ENCODE measurements at places on chromosomes 5 and 9. TPM values are rescaled to one million over a fixed set of nuclear protein-coding genes. Genes with fewer than 3 reads are reported as not detected.

Gene ANGPTL2
- 36.3 TPM for total RNA-seq

Gene PLPPR1
- not detected for total RNA-seq

Gene WWC1
- total RNA-seq, result 0.10 TPM

Gene PCDHB7
- 0.39 TPM for total RNA-seq

Gene LCN10
- 0.10 TPM for total RNA-seq

Gene SELENOP
- total RNA-seq, result 0.49 TPM

DNA sequence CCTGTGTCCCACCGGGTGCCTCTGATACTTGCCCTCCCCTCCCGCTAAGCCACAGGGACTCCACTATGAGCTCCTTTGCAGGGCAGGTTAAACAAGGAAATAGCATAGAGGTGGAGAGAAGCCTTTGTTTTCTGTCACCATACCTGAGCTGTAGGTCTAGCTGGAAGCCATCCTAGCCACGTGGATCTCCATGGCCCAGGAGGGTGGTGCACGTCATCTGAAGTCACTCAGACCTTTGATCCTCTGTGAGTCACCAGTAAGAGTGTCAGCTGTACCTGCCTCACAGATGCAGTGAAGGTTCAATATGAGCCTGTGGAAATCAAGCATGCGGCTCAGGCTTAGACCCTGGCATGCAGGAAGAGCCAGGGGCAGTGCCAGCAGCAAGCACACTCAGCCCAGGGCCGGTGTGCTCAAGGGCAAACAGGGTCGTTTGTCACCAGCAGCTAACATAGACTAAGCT lies 55.1 kb downstream of the ASS1 start:
- DNase-seq, result no peak

DNA sequence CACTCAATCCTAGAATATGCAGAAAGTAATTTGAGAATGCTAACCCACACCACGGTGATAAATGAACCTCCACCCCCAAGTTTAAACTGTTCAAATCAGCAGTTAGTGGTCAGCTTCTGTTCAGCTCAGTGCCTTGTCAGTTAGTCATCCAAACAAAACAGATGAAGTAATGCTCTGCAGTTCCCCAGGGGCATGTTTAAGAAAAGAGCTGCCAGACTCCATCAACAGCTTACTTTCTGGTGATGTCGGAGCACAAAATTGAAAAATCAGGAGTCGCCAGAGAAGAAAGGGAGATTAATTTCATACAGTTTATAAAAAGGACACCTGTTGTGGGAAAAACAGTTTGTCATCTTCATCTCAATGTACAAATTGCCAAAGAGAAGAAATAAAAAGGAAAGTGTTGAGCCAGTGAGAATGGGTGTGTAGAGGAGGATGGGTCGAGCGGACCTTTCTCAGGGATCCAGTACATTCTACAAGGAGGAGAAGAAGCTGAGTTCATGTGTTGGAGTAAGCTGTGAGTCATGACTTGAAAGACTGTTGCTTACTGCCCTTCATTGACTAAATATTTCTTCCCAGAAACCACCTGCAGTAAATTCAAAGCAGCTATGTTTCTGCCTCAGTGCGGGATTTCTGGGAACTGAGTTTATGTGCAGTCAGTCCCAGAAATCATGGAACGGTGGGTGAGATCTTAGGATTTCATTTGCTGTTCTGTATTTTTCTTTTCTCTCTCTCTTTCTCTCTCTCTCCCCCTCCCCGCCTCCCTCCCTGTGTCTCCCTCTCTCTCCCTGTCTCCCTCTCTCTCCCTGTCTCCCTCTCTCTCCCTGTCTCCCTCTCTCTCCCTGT lies 13.7 kb downstream of the TRIO start:
- peak; percentile 96 for DNase-seq

DNA sequence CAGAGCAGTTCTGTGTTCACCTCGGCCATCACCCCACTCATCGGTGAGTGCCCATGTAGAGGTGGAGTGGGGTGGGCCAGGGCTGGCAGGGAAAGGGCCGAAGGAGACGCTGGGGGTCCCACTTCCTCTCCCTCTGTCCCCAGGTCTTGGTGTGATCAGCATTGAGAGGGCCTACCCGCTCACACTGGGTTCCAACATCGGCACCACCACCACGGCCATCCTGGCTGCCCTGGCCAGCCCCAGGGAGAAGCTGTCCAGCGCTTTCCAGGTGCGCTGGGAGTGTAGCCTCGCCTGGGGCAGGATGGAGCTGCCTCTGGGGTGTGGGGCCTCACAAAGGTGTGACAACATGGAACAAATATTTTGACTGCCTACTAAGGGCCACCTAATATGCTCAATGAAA lies 3.7 kb downstream of the PFN3 start:
- DNase-seq, result no peak

DNA sequence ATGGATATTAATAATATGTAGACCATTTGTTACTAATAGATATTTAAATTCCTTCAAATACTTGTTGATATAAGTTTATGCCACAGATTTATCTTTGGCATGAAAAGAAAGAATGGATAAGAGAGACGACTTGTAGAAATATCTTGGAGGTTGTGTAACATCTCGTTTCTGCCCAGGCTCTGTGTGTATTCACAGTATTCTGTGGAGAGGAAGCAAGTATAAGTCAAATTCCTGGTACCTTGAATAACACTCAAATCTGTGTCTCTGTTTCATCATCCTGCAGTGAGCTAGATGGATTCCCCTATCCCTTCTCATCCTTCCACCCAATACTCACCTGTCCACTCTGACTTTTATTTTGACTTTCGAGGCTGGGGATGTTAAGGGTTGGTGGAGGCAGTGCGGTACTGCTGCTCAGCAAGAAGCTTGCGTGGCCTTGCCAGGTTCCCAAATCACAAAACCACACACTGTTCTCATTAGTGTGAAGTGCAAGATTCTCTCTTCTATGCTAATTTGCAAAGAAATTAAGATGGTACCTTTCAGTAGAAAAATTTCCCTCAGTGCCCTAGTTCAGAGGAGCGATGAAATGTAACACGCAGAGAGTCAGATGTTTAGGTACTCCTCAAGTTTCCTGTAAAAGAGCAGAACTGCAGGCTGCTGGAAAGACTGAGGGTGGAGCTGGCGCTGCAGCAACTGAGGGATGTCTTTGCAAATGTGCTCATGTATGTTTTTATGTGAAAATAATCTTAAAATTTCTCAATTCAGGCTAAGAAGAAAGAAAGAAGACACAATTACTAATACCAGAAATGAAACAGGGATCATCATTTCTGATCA lies 42.6 kb upstream of the ANKRD18A start:
- DNase-seq, result no peak

DNA sequence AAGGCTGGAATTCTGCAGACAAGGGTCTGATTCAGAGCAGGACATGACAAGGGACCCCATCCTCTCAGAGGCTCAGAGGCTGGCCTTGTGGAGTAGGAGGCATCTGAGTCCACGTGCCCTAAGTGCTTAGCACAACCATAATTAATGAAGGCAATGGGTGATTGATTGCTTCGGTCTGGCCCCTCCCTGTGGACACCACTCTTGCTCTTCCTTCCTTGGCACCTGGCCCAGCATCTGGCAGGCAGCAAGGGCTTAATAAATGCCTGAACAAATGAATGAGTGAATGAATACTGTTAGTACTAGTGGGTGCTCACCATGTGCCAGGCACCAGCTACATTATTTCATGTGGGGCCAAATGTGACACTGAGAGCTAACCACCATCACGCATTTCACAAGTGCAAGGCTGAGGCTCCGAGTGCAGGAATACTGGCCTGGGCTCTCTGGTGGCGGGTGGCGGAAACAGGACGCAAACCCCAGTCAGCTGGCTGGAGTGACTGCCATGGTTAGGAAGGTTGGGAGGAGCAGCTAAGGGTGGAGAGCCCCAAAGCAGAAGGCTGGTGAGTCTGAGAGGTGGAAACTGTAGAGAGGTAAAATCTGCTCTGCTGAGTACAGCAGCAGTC lies 53.6 kb downstream of the ASS1 start:
- DNase-seq, result peak; percentile 35

DNA sequence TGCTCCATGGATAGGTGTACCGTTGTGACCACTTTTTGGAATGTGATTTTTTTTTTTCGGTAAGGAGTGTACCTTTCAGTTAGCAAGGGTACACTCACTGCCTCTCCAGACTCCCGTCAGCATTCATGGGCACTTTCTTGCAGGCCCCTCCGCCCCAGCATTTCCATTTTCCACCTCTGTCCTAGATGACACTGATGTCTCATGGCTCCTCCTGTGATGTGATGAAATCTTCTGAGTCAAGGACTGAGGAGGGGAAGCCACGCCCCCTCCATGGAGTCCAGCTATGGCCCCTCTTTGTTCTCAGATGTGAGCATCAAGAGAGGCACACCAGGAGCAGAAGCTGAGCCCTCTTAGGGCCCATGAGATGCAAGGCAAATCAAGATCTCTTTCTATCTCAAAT lies 61.8 kb downstream of the CTSL start:
- no peak for DNase-seq

DNA sequence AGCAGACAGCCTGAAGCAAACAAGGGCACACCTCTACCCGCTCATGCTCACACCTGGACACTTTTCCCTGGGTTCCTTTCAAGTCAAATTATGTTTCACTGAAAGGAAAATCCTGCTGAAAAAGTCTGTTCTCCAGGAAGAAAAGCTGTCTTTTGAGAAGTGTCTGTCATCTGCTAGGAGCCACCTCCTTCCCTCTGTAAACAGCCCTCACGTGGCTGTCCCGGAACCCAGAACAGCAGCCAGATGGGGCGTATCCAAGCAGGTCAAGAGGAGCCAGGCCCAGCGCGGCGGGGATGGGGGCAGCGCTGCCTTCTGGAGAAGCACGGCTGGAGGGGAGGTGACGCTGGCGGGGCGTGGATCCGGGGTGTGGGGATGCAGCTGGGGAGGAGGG lies at the start of gene PNPLA7:
Gene PNPLA7, minus strand, starts transcription at position 172 of the 391 bp plus-strand sequence. CDS start 205 bp downstream, outside the sequence.
- DNase-seq, result peak; percentile 67

DNA sequence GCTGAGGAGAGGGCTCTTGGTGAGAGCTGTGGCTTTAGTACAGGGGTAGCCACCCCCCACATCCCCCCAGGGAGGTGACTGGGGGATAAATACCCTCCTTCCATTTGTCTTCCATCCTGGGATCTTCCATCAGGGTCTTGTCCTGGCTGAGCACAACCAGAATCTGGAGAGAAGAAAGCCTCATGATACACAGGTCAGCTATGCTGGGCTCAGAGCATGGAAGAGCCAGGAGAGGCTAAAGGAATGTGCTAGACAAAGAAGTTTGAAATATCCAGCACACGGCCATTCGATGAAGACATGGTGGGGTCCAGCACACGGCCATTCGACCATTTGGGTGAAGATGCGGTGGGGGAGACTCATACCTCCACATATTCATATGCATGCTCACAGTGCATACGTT lies 30.0 kb downstream of the ROPN1L start:
- DNase-seq, result no peak

DNA sequence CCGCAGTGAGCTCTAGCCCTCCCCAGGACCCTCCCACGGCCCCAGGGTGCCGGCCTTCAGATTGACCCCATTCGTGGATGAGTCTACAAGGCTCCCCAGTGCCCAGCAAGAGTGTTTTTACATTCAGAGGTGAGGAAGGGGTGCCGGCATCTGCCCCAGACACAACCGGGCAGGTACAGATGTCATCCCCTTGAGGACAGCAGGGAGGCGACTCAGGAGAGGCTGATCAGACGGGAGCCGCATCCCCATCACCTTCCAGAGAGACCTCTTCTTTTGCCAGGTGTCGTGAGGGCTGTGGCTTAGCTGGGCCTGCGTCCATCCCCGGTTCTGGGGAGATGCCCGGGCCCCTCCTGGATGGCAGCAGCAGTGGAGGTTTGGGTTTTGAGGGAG lies 4.3 kb upstream of the LRRC14B start:
- DNase-seq, result no peak

GRCh38 chr5:123180178-123180577 lies 91.1 kb downstream of the PRDM6 start:
- DNase-seq, result peak; percentile 22

GRCh38 chr5:37988454-37989046 lies 148.7 kb upstream of the GDNF start:
- no peak for DNase-seq

GRCh38 chr9:134641173-134641989 lies at the start of gene COL5A1:
Gene COL5A1, plus strand, starts transcription at chr9:134641803. Its CDS starts 385 bp downstream, at chr9:134642188.
- peak; percentile 95 for DNase-seq

Measured in RPMI7951 (cell line).